ENCODE measurements at places on chromosomes 6 and 20.

DNA sequence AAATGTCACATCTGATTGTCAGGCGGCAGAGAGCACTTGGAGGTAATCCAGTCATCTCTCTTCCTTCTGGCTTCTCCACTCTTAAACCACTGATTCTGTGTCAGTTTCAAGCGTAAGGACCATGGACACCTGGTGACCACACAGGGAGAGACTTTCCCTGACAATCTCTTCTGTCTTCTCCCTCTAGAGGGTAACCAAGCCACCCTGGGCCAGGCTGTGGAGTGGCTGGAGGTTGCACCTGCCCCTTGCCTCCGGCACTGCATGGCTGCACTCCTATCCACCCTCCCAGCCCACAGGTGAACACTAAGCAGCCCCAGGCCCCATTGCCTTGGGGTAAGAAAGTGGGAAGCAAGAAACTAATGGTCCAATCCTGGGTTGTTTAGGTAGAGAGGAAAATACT lies 78.7 kb downstream of the BFSP1 start:
- no peak for DNase-seq

GRCh38 chr20:61159957-61160686 lies 91.9 kb upstream of the CDH4 start:
- no peak for DNase-seq

DNA sequence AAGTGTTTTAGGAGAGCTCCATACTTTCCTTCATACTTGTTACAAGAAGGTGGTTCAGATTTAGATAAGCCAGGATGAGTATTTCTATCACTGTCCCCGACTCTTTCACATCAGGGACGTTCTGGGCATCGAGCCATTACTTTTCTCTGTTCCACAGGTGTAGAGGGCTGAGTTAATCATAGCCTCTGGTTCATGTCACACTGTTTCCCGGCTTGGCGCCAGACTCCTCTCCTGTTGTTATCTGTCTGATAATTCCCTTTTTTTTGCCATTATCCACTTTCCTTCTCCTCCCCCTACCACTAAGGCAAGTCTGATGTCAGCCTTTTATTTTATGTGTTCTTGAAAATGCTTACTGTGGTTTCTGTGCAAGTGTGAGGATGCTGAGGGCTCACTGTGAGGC lies 593.4 kb downstream of the UTRN start:
- DNase-seq = no peak

DNA sequence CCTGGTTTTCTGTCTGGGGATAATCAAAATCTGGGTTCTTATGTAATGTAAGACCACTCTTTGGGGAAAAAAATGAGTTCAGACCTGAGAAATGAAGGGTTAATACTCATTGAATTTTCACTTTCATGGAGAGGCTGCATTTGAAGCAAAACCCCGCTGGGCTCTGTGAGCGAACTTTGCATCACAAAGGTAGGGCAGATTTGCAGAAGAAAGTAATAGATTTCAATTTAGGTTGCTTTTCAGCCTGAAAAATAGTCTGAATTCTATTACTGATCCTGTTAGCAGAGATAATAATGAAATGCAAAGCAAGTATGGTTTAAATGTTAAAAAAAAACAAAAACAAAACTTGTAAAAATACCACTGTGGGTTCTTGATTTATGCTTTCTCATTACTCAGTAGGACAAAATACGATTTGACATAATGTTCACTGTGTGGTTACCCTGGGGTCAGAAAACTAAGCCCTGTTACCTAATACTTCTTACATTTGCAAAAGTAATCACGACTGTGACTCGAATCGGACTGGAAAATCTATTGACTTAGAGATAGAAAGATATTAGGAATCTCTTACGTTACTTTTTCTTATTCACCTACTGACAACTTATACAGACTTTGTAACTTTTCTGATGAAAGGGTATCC lies 72.2 kb downstream of the UST start:
- no peak for DNase-seq

DNA sequence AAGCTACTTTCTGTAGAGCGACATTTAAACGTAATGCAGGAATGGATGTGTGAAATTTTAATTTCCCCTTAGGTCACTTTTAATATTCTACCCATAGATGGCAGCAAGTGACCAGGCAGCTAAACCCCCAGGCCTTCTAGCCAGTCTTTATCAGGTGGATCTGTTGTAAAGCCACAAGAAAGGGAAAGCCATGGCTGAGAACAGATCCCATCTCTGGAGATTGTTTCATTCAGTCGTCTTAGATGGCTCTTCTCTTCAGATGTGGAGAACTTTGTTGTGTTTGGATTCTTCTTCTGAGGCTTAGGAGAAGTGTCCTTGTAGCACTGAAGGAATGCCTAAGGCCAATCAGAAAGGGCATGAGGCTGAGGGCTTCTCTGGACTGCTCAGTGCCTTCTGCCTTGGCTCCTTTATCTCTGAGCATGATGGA lies 15.8 kb upstream of the RNF182 start:
- peak; percentile 77 for DNase-seq
